Right hindlimb (tissue), 1 donor: ENCODE measurements at places on chromosomes 13 and 19.

GRCh38 chr13:31242367-31242766, 42.6 kb downstream of the B3GLCT start:
- DNase-seq, result no peak

- no peak for DNase-seq
Measured at GRCh38 chr13:111422348-111422747, 101.9 kb downstream of the TEX29 start.

GRCh38 chr13:23984546-23984945, 87.2 kb upstream of the C1QTNF9B start:
- no peak for DNase-seq

GRCh38 chr19:39195755-39196154, 1.0 kb upstream of the NCCRP1 start:
- DNase-seq, result no peak

- DNase-seq, result no peak
Measured at GRCh38 chr13:110811008-110811720, 97.7 kb downstream of the ING1 start.

DNA sequence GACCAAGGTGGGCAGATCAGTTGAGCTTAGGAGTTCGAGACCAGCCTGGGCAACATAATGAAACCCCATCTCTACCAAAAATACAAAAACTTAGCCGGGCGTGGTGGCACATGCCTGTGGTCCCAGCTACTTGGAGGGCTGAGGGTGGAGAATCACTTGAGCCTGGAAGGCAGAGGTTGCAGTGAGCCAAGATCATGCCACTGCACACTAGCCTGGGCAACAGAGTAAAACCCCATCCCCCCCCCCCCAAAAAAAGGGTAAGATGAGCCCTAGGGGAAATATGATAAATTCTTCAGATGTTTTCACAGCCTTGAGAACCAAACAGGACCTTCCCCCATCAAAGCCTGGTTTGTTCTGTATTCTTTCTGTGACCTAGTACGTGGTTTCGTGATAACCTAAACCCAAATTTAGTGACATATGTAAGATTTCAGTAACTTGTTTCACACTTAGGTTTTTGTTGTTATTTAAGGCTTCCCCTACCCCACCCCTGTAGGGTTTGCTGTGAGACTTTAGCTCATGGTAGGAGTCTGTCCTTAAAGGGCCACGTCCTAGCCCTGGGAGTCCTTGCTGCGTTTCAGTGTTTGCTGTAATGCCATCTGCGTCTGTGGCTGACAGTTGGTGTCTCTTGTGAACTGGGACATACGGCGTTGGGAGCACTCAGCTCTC, 49.6 kb downstream of the MYO9B start:
- DNase-seq, result no peak

GRCh38 chr13:96700657-96701056, 293.6 kb downstream of the OXGR1 start:
- DNase-seq, result no peak

GRCh38 chr13:30552567-30552966, 65.2 kb upstream of the USPL1 start:
- DNase-seq, result no peak

DNA sequence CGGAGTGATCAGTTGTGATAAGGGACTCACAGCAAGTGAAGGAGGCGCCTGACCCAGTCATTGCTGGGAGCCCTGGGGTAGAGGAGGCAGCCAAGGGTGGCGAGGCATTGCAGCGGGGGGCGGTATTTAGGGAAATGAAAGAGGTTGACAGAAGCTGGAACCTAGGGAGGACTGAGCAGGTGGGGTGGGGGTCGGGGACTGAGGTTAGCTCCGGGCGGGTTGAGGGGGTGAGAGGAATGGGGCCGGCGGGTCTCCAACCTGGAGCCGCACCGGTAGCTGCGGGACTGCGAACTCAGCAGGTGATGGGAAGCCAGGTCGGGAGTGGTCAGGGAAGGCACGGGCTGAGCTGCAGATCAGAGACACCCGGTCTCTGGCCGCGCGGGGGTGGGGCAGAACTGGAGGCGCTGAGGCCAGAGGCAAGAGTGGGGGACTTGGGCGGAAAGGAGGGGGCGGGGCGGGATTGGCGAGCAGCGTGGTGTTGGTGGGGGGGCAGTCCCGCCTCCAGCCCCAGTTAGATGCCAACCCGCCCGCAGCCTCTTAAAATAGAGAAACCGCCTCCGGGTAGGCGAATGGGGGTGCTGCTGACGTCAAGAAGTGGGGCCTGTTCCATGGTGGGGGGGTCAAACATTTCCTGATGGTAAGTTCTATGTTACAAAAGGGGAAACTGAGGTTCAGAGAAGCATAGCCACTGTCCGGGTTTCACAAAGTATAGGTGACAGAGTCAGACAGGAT, 1.5 kb downstream of the MAST3 start:
- no peak for DNase-seq

DNA sequence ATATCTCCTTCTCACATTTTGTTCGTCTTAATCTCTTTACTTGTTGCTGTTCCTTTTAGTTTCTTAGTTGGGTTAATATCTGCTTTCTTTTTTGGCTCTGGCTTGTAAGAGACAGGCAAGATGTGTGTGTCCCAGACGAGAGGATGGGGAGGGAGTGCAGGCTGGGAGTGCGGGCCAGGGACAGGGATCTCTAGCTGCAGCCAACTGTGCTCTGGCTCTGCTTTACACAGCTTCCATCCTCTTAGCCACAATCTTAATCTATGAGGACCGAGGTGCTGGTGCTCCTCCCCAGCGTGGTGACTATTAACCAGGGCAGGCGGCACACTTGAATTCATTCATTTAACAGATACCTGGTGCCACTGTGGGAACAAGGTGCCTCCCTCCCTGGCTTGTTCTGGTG, 70.9 kb upstream of the WASF3 start:
- DNase-seq, result peak; percentile 54

GRCh38 chr13:108044954-108045353, 170.4 kb downstream of the LIG4 start:
- no peak for DNase-seq

DNA sequence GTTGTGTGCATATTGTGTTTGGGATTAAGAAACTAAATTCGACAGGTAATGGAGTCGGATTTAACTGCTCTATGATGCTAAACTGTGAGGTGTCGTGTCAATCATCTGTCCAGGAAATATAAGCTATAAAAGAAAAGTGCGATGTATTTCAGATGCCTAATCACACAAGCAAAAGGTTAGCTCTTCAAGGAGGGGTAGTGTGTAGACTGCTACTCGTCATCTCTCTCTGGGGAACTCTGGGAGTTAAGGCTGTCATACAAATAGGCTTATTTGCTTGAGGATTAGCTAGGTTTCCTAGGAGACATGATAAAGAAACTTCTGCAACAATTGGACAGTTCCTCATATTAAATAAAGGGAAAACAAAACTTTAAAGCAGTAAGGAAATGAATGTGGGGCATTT, 462.1 kb downstream of the OLFM4 start:
- DNase-seq, result no peak

DNA sequence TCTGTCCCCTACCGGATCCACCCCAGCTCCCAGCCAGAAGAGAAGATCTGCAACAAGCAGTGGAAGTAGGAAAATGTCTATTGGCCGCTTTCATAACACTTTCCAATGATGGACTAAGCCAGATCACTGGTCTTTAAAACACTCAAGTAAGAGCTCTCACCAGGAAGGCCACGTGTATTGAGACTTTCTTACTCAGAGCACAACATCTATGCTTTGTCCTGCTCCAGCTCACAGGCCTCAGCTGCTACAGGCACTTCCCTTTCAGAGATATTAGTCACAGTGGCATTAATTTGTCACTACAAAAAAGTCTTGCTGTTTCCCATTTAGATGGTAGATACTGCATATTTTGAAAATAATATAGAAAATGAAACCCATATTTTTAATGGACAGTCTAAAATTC, 164.2 kb downstream of the ABCC4 start:
- no peak for DNase-seq

GRCh38 chr19:33718651-33719254, 77.9 kb upstream of the KCTD15 start:
- no peak for DNase-seq

DNA sequence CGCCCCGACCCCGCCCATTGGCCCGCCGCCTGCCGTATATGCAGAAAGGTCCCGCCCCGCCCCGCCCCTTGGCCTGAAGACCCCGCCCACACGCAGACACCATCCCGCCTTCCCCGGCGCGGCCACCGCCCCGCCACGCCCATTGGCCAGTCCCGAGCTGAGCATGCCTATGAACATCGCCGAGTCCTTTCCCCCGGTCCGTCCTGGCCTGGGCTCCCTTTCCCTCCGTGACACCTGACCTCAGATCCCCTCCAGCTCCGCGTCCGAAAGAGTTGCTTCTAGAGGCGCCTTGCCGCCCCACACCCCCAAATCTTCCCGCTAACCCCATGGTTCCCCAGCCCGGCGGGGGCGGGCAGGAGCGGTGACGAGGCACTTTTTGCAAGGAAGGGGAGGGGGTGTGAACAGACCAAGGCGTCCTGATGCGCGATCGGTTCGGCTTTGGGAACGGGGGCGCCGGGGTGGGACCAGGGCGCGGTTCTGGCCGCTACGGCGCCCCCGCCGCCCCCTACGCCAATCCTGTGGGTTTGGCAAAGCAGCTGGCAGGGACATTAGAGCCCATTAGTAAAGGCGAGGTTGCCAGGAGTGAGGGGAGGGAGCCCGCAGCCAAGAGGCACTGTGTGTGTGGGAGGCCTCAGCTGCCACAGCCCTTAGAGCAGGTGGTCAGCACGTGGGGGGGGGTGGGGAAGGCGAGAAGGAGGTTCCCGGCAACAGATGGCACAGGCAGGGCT, 406 bp upstream of the NUMBL start:
- peak; percentile 96 for DNase-seq

DNA sequence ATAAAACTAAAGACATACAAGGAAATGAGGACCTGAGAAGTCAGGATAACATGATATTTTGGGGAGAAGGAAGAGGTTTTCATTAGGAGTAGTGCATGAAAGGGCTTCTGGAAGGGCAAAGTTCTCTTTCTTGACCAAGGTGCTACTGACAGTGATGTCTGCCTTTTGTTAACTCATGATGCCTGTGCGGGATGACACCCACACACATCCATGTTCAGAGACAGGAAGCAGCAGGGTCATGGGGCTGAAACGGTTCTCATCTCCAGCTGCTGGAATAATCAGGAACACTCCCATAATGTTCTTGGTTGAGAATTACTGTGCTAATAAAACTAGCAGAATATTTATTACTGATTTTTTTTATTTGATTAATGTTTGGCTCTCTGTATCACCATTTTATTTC, 29.1 kb downstream of the KCNC3 start:
- DNase-seq, result no peak
